Ascending aorta (tissue), 2 donors: ENCODE measurements at places on chromosomes 11 and 22.

GRCh38 chr11:8183111-8183510 is 14.3 kb upstream of the RIC3 start:
- DNase-seq = no peak

- no peak for DNase-seq
These were observed 4.9 kb downstream of the HSD17B12 start for GRCh38 chr11:43685440-43685839.

- no peak for DNase-seq
These were observed 14.4 kb upstream of the APOL4 start for GRCh38 chr22:36215981-36216380.

- no peak for DNase-seq
These were observed 30.2 kb upstream of the PPFIA1 start for GRCh38 chr11:70240337-70240736.

DNA sequence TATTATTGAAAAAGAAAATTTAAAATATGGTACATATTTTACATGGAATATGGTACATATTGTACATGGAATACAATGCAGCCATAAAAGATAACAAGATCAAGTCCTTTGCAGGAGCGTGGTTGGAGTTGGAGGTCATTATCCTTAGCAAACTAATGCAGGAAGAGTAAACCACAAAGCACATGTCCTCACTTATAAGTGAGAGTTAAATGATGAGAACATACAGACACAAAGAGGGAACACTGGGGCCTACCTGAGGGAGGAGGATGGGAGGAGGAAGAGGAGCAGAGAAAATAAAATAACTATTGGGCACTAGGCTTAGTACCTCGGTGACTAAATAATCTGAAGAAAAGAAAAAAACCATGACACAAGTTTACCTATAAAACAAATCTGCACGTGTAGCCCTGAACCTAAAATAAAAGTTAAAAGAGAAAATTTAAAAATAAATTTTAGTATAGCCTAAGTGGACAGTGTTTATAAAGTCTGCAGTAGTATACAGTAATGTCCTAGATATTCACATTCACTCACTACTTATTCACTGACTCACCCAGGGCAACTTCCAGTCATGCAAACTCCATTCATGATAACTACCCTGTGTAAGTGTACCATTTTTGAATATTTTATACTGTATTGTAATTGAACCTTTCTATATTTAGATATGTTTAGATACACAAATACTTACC is 204.4 kb downstream of the FAM76B start:
- no peak for DNase-seq

DNA sequence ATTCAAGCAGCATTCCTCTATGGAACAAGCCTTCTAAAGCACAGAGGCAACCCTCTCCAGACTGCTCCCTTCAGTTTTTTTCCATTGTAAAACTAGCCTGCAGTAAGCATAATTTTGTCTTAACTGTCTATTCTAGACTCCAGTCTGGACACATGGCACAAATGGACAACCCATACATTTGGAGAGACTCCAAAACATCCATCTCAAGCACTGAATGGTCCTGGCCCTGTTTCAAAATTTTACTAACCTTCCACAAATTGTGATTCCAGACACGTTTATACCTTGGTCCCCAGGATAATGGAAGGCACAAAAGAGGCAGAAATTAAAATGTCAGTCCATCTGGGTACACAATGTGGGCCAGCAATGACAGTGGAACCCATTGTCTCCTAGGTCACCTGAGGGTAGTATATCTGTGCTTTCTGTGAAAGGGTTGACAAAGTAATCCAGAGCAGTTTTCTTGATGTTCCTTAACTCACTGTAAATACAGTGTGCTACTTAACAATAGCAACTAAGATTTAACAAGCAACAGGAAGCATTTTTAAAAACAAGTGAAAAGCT is 16.2 kb upstream of the SESN3 start:
- DNase-seq = no peak

- DNase-seq = no peak
These were observed 15.3 kb downstream of the CCDC73 start for GRCh38 chr11:32779136-32779535.

GRCh38 chr11:122306831-122307391 is 190.9 kb upstream of the BLID start:
- DNase-seq = no peak

DNA sequence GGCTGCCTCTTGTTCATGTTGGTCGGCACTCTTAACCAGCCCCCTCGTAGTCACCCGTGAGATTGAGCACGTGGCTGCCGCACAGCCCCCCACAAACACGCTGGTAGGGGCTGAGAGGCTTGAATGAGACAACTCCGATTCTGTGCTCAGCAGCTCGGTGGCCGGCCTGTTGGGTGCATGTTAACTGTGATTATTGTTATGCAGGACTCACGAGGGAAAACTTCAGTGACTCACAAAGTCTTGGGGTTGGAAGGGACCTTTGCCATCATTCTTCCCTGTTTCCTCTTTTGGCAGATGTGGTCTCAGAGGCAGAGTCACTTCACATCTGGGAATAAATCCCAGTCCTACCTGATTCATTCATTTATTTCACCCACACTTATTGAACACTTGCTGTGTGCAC is 75.2 kb downstream of the ADAMTS15 start:
- DNase-seq = no peak

DNA sequence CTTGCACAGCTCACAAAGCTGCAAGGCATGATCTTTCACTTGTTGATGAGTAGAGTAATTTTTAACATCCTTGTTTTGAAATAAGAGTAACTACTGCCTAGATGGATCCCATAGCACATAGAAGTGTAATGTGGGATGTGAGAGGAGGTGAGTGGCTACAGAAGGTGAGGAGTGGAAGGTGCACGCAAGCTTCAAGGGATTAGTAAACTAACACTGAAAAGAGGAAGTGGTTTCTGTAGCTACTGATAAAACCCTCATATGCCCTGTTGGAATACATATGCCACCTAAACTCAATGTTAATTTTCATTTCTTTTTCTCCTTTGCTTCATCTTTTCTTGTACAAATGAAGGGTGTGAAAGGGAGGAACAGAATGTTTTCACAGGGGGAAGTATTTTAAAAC is 22.0 kb upstream of the CTSC start:
- DNase-seq = no peak

- DNase-seq = no peak
These were observed 4.1 kb upstream of the MS4A18 start for GRCh38 chr11:60720460-60720859.

- no peak for DNase-seq
These were observed 4.7 kb upstream of the ASCC2 start for GRCh38 chr22:29842740-29843139.

- DNase-seq = no peak
These were observed 30.5 kb downstream of the MRGPRD start for GRCh38 chr11:68950270-68950669.

DNA sequence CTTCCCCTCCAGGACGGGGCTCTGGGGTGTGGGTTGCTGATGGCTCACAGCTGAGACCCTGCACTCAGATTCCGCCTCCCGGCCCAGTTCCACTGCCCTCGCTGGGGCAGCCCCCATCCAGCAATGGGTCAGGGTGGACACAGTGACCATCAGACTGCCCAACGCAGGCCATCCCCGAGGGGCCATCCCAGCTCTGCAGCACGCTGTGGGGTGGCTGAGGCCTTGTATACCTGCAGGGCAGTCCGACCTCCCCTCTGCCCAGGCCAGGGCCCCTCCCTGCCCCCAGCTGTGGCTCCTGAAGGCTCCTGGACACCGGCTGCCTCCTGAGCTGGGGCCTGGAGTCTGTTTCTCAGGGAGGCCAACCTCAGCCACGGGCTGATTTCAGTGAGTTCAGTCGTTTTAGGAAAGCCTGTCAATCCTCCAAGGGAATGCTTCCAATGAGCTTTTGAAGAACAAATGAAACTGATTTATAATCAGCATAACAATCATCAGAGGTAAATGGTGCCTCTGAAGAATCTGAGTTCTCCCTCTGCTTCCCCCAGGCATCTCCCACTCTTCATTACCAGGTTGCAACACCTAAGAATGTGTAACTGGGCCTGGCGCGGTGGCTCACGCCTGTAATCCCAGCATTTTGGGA is 95.1 kb downstream of the CELSR1 start:
- no peak for DNase-seq

- no peak for DNase-seq
These were observed 64.6 kb upstream of the RAB1B start for GRCh38 chr11:66203847-66204246.

GRCh38 chr11:8268530-8269400 is 5.1 kb upstream of the LMO1 start:
- no peak for DNase-seq

GRCh38 chr11:17630936-17631335 is 83.9 kb downstream of the OTOG start:
- no peak for DNase-seq

DNA sequence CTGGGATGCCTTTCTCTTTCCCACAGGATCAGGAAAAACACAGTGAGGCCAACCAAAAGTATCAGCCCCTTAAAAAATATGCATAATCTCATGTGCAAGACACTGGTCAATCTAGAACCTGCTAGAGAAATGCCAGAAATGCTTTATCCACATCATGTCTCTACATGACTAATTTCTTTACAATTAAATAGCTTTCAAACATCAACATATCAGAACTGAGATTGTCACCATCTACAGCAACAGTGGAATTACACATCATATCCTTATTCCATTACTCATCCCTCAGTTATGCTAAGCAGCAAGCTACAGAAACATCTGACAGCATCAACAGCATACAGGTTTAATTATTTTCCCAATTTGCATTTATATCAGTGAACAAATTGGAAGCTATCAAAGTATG is 78.8 kb downstream of the DDIAS start:
- DNase-seq = no peak

DNA sequence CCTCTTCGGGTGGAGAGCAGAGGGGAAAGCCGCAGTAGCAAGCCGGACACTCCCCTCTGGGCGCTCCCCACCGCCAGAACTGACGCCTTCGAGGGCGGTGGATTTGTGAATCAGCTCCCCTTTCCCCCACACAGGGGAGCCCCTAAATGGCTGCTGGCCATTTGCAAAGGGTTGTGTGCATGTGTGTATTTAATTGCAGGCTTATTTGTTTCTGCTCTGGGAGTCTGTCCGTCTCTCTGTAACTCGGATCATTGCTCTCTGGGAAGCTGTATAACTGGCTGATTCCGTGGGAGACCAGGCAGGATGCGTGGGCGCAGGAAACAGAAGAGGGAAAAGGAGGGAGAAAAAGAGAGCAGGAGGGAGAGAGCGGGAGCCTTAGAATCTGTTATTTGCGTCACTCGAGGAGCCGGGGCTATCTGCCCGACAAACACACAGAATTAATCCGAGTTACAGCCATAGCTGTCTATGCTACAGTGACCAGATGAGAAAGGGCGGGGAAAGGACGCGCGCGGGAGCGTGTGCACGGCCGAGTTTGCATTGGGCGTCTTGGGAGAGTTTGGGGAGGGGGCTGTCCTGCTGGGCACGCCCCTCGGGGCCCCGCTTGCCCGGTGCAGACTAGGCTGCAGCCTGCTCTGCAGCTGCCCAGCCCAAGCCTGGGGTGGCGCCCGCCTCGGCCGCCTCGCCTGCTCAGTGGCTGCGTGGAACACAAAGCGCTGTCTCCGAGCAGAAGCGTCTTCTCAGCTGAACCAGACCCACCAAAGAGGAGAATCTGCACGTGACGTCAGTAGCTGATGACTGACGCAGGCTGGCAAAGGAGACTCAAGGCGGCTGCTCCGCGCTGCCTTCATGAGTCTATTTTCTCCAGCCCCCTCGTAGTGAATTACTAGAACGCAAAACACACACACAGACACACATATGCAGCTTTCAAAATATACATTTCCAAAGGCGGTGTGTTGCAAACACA is 105.3 kb upstream of the HSD17B12 start:
- DNase-seq = no peak

DNA sequence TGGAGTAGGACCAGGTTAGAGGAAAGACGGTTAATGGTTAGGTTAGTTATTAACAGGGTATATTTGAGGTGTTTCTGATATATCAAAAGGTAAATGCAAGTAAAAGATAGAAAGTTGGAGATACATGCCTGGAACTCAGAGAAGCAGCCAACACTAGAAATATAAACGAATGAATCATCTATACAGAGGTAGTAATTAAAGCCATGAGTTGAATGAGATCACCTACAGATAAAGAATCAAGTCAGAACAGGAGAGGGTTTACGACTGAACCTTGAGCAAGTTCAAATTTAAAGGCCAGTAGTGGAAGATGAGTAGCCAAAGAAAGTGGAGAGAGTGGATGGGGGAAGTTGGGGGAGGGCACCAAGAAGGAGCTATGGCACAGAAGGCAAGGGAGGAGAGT is 73.9 kb downstream of the SPON1 start:
- no peak for DNase-seq
